ENCODE measurements at places on chromosomes 6 and 20.

DNA sequence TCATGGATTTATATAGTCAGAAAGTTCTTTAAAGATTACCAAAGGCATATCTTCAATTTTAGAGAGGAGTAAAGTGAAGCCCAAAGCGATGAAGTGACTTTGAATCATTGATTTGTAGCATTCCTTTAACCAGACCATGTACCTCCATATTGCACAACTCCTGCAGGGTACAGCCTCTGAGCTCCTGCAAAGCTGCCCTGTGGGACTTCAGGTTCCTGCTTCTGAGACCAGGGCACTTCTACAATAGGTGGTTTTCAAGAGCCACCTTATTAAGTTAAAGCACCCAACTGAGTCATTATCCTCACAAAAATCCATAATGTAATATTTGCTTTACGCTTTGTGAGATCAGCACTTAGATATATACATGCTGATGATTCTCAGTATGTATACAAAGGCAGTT lies 270.7 kb upstream of the RGS17 start:
- DNase-seq = no peak

DNA sequence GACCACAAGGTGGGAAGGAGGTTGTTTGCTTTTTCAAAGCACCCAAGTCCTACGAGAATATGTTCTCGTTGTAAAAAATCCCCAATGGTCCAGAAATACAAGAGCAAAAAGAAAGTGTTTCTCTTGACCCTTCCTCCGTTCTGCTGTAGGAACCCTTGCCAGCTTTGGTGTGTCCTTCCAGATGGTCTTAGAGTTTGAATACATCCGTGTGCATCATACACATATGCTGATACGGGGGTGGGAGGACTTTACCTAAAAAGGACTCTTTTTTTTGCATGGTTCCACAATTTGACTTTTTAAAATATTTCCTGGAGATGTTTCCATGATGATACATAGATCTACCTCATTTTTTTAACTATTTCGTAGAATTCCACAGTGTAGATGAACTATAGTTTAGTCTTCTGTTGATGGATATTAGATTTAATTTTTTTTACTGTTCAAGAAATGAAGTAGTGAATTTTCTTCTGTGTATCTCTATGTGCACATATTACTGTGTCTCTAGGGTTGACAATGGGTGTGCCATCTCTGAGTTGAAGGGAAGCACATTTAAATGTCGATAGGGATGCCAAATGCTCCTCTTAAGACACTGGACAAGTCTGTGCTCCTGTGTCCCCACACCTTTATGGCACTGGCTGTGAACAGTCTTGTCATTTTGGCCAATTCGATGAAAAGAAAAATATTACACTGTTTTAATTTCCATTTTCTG lies 182.1 kb upstream of the SNX9 start:
- no peak for DNase-seq

DNA sequence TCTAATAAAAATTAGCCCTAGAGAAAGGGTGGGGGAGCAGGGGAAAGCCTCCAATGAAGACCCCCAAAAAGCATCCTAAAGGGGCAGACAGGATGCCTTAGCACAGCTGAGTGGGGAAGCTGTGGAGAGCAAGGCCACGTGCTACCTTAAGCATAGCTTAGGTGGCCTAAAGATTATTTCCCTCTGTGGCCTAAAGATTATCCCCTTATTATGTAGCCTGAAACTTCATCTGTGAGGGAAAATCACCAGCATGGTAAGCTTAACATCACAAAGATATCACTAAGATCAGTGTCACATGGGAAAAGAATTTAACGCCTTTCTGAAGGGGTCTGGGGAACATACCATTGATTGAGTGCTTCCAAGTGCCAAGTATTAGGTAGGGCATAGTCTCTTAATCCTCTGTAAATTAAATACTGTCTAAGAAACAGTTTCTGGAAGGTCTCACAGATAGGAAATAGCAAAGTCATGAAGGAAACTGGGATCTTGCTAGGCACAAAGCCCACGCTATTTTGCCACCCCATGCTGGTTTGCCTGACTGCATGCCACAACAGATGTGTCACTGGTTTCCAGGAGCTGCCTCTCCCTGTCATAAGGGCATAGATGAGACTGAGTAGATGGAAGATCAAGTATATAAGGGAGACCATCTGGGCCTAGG lies 170.0 kb downstream of the HACE1 start:
- DNase-seq = no peak

DNA sequence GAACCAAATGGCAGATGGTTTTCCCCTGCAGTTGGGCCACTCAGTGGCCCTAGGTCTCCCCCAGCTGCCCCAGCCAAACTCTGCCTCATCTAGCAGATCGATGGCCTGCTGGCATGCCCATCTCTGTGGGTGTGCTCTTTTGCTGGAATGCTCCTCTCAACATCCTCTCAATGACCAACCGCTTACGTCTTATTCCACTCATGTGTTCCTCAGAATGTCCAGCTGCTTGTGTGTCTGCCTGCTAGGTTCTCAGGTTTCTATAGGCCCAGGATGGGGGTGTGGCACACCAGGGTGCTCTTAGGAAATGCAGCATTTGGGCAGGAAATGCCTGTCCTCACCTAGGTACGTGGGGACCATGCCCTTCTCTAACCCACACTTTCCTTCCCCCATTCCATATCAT lies 509.9 kb upstream of the SYNCRIP start:
- DNase-seq = no peak

All from Right ventricle myocardium inferior (tissue), 1 donor.